Activated CD8-positive, alpha-beta T cell treated with anti-CD3 and anti-CD28 coated beads for 36 hours (primary cell): ENCODE measurements at places on chromosomes 6 and 20.

DNA sequence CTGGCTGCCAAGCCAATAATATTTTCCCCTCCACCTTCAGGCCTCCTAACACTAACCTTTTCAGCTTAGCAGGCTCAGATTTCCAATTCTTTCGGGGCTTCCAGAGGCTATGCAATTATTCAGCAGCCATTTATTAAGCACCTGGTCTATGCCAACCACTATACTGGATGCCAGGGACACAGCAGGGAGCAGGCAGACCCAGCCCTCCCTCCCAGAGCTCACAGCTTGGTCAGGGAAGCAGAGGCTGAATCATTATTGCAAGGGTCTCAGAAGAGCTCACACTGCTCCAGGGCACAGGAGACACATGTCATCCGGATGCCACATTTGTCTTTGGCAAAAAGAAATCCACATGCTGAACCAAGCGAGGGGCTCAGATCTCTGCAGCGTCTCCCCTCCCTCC is 1.3 kb downstream of the BPIFB1 start:
- peaks cover 2% of the 10 kb centered on the region for H3K27me3 ChIP-seq
- no peak overlapping the region for H3K4me3 ChIP-seq
- H3K36me3 ChIP-seq = no peaks in the 10 kb centered on the region
- H3K4me1 ChIP-seq = no peaks in the 10 kb centered on the region
- H3K27ac ChIP-seq = no peak overlapping the region

- H3K36me3 ChIP-seq = no peaks in the 10 kb centered on the region
- no peak for DNase-seq
- H3K4me1 ChIP-seq = no peaks in the 10 kb centered on the region
- no peaks in the 10 kb centered on the region for H3K27me3 ChIP-seq
Observed at GRCh38 chr20:12723811-12724210, 285.0 kb upstream of the SPTLC3 start.

DNA sequence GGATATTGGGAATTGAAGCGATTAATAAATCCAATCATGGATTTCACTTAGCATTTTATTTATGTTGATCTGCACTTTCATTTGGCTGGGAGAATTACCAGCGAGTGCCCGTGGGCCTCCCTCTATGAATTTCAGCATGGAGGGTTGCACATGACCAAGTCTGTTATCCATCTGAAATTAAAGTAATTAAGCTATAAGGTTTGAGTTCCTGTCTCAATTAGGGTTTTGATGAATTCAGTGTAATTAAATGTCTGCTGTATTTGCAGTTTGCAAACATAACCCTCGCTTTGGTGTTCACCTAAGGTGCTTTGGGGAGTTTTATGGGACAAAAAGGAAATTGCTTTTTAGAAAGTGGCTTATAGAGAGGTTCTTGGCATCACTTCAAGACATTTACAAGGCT is 169.8 kb upstream of the RIN2 start:
- no peaks in the 10 kb centered on the region for H3K27me3 ChIP-seq
- no peak overlapping the region for H3K4me3 ChIP-seq
- no peak for DNase-seq
- H3K27ac ChIP-seq = no peak overlapping the region
- H3K4me1 ChIP-seq = no peaks in the 10 kb centered on the region
- H3K36me3 ChIP-seq = no peaks in the 10 kb centered on the region

DNA sequence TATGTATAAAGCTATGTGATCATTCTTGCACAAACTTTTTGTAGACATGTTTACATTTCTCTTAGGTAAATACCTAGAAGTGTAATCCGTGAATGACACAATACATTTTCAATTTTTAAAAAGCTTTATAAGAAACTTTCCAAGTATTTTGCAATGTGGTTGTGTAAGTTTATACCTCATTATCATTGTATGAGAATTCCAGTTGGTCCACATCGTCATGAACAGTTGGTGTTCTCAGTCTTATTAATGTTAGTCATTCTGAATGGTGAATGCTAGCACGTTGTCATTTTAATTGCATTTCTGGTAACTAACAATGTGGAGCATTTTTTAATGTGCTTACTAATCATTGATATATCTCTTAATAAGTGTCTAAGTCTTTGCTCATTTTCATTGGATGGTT is 116.5 kb upstream of the F13A1 start:
- no peak for DNase-seq
- no peak overlapping the region for H3K27ac ChIP-seq
- H3K27me3 ChIP-seq = peaks cover 3% of the 10 kb centered on the region
- no peaks in the 10 kb centered on the region for H3K36me3 ChIP-seq
- H3K4me3 ChIP-seq = no peak overlapping the region

DNA sequence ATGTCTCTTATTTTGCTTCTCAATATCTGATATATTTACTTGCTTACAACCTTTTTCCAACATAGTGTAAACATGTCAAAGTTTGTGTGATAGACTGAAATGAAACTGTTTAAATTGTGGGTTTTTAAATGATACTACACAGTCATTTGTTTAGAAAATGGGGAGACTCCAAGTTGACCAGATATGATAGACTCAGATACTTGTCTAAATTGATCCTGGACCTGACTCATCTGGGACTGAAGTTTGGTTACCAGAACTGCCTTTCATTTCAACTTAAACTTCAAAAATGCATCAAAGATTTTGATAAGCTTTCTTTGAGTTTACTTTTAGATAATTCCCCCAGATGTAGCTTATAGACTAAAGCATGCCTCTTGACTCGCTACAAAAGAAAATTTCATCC is 27.0 kb upstream of the PRL start:
- no peak overlapping the region for H3K4me3 ChIP-seq
- no peaks in the 10 kb centered on the region for H3K36me3 ChIP-seq
- no peaks in the 10 kb centered on the region for H3K4me1 ChIP-seq
- no peaks in the 10 kb centered on the region for H3K27me3 ChIP-seq
- no peak for DNase-seq

- no peaks in the 10 kb centered on the region for H3K27me3 ChIP-seq
- H3K4me1 ChIP-seq = peaks cover 80% of the 10 kb centered on the region
- H3K36me3 ChIP-seq = peaks cover 5% of the 10 kb centered on the region
- H3K27ac ChIP-seq = peak overlapping the region; percentile 95
- peak overlapping the region; percentile 61 for H3K4me3 ChIP-seq
Observed at GRCh38 chr6:7137335-7138045, 29.7 kb downstream of the RREB1 start.
